OCI-M1 (cell line): ENCODE measurements at places on chromosomes 1 and 21.

GRCh38 chr21:25062061-25062460 lies 545.2 kb downstream of the MRPL39 start:
- DNase-seq, result no peak

DNA sequence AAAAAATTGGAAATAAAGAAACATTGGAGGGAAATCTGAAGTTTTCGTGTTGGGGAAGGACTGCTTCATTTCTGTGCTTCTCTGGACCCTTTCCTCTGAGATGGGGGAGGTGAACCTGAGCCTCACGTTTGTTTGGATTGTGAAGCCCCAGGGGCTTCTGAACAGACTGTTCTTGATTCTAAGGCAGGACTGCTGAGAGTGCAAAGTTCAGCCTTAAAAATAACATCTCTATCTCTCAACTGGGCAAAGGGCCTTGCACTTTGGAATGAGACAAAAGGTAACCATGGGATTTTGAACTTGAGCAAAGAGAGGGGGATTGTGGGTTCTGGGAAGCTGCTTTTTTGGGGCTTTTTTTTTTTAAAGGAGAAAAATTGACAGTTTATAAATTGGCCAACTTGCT lies 45.0 kb downstream of the GPR88 start:
- no peak for DNase-seq

GRCh38 chr1:205484985-205485967 lies 19.2 kb upstream of the CDK18 start:
- peak; percentile 85 for DNase-seq

DNA sequence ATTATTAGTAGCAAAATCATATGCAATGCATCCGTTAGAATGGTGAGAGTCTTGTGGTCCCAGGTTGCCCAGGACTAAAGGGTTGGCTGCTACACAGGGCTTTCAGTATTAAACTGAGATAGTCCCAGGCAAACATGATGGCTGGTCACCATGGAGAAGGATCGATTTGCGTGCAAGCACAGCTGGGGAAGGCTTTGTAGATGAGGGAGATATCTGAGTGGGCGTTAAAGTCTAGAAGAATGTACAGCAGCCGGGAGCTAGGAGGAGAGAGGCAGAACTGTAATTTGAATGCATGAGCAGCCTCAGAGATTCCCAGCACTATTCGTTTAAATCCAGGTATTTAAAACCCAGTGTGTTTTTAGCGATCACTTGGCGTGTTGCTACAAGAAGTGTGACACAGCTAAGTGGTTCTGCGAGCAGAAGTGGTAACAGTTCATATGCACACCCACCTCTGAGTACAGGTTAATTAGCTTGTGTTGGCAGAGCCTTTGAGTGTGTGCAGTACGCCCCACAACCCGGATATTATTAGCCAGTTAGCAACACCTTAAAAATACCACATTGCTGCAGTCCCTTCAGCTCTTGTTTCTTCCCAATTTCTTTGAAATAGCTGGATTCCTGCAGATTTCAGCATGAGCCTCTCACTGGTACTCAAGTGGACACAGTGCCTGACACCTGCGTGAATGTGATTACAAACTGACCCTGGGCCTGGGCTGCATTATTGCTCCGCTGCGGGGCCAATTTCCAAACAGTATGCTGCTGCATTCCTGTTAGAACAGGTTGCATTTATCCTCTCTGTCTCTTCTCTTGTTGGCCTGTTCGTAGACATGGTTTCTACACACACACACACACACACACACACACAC lies 67.2 kb upstream of the SCAF4 start:
- no peak for DNase-seq

DNA sequence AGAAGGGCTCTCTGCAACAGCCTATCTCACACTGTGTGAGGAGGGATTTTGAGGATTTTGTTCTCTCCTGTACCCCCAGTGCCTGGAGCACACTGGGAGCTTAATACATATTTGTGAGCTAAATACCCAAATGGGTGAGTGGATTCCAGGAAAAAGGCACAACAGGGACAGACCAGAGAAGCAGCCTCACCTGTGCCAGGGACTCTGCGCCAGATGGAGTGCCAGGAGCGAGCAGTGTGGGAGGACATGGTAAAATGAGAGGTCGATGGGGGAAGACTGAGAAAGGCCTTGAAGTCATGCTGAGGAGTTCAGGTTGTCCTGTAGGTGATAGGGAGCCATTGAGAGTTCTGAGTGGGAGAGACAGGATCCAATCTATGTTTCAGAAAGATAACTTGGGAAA lies 11.0 kb upstream of the KCNA2 start:
- DNase-seq, result no peak

- no peak for DNase-seq
Observed at GRCh38 chr1:183467687-183468086, 4.6 kb upstream of the SMG7 start.

GRCh38 chr1:20109223-20109856 lies 10.0 kb downstream of the PLA2G2D start:
- no peak for DNase-seq

DNA sequence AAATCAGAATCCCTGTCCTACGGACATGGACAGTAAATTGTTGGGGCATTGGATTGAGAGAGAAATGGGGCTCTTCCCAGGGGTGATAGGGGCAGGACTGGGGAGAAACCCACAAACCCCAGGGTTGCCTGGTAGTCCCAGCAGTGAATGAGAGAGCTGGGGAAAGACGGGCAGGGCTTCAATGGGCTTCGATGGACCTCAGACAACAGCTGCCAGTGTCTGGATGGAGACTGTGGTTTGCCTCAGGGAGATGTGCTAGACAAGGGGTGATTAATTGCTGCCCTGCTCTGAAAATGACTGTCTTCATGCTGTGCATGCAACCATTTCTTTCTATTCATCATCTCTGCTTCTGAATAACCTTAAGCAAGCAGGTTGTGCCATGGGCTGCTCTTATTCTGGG lies 7.4 kb downstream of the GPR25 start:
- DNase-seq, result no peak

GRCh38 chr1:2991753-2992495 lies 29.3 kb upstream of the ACTRT2 start:
- no peak for DNase-seq

GRCh38 chr1:203410182-203410900 lies 59.4 kb upstream of the FMOD start:
- DNase-seq, result no peak

DNA sequence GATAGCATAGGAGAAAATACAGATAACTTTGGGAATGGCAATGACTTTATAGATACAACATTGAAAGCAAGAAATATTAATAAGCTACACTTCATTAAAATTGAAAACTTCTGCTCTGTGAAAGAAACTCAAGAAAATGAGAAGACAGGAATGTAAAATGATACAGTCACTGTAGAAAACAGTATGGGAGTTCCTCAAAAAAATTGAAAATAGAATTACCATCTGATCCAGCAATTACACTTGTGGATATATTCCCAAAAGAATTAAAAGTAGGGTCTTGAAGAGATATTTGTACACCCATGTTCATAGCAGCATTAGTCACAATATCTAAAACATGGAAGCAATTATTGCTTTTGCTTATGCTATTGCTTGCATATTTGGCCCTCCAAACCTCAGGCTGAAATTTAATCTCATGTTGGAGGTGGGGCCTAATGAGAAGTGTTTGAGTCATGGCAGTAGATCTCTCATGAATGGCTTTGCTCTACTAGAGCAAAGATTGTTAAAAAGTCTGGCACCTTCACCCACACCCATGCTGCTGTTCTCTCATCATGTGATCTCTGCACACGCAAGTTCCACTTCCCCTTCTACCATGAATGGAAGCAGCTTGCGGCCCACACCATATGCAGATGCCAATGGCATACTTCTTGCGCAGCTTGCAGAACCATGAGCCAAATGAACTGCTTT lies 15.3 kb upstream of the AHCYL1 start:
- DNase-seq, result peak; percentile 32

DNA sequence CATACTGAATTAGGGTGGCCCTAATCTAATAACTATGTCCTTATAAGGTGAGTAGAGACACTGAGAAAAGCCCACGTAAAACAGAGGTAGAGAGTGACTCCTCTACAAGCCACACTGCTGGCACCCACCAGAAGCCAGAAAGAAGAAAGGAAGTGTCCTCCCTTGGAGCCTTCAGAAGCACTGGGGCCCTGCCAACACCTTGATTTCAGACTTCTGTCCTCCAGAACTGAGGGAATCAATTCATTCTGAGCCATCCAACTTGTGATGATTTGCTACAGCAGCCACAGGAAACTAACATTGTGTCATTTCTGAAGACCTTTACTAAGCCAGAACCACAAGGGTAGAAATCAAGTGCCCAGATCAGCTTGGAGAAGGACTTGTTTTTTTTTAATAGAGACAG lies 15.0 kb downstream of the GNB1 start:
- DNase-seq, result no peak

- DNase-seq, result no peak
Observed at GRCh38 chr21:29092102-29092959, 18.9 kb upstream of the CCT8 start.

DNA sequence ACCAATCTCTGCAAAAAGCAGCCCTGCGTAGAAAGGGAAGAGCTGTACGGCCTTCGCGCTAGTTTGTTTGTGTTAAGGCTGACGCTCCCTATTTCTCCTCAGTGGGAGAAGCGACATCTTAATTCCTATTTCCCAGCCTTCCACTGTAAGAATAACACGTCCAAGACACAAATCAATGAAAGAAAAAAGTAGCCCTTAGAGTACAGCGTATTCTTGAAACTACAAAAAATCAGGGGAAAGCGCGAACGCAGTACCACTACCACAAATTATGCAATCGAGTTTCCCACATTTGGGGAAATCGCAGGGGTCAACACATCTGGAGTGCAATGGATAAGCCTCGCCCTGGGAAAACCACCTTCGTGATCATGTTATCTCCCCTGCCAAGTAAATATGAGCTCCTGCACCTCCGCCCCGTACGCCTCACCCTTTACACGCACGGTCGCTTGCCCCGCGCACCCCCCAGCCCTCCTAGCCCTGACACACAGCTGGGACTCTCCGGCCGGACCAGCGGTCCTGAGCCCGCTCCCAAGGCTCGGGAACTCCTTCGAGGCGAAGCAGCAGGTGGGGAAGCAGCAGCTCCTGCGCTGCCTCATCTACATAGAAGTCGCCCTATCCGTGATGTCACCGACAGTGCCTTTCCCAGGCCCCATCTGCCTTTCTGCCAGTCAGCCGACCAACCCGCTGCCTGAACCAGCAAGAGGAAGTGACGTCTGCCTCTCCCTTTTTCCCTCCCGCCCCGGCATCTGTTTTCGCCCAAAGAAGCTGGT lies 94.7 kb downstream of the PPIAL4G start:
- DNase-seq, result peak; percentile 98

DNA sequence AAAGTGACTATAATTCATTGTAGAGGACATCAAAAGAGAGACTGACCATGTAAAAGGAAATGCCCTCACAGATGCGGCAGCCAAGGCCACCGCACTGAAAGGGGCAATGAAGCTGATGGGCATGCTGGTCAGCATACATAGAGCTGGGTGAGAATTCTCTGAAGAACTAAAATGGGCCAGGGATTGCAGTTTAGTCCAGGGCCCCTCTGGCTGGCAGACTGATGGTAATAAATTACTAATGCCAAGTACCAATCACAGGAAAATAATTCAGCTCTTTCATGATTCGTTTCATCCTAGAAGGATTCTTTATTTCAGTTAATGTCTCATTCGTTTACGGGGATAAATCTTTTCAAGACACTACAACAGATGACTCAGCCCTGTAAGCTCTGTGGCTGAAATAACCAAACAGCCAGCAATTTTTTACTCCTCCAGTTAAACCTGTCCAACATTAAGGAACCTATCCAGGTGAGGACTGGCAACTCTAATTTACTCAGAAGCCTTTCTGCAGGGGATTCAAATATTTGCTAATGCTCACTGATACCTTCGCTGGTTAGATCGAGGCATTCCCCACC lies 56.9 kb upstream of the MAP1LC3C start:
- DNase-seq, result no peak

GRCh38 chr21:33232291-33233034 lies 2.7 kb downstream of the IFNAR2 start:
- DNase-seq, result peak; percentile 75

DNA sequence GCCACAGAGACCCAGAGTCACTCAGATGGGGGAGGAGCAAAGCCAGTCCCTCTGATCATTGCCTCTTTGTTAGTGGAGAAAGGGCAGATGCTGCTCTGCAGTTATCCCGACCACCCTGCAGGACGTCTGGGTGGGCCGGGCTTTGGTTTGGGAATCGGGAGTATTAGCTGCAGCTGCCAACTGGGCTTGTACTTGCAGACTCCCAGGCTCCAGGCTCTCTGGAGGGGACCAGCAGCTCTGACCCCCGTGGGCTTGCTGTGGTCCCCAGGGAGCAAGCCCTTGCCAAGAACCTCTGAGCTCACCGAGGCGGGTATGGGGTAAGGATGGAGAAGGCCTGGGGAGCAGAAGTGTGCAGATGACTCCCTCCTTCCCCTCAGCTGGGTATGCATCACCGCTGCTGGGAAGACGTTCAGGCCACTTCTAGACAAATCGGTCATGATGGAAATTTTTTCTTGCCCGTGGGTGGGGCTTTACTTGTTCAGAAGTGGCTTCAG lies 21.6 kb downstream of the MAPKAPK2 start:
- DNase-seq, result no peak

GRCh38 chr1:56644919-56645676 lies at the start of gene PRKAA2:
Gene PRKAA2, plus strand, starts transcription at chr1:56645314. Its CDS starts 74 bp downstream, at chr1:56645388.
- DNase-seq, result no peak

DNA sequence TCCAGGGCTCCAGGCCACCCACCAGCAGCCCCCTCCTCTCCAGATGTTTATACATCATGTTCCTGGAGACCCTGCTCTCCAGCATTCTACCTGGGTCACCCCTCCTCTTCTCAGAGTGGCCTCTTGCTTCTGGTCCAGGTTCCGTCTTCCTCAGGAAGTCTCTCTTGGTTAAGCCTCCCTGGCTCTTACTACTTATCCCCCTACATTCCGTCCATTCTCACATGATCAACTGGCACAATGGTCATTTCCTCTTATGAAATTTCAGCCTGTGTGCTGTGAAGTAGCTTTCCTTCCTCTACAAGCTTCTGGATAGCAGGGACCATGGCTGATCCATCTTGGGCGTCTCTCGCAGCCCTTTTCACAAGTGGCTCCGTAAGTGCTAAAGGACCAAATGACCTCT lies 33.9 kb upstream of the ATP2B4 start:
- DNase-seq, result no peak

DNA sequence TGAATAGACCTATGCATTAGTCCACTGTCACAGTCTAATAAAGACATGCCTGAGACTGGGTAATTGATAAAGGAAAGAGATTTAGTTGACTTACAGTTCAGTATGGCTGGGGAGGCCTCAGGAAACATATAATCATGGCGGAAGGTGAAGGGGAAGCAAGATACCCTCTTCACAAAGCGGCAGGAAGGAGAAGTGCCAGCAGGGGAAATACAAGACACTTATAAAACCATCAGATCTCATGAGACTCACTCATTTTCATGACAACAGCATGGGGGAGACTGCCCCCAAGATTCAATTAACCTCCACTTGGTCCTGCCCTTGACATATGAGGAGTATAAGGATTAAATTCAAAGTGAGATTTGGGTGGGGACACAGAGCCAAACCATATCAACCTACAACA lies 59.4 kb downstream of the CAPN9 start:
- no peak for DNase-seq

- no peak for DNase-seq
Observed at GRCh38 chr1:64932962-64933295, 33.4 kb downstream of the JAK1 start.

- peak; percentile 38 for DNase-seq
Observed at GRCh38 chr1:77514921-77515776, 167.3 kb downstream of the ZZZ3 start.

GRCh38 chr1:116667575-116668105 lies at the start of gene IGSF3:
Gene IGSF3, minus strand, starts transcription at chr1:116667733. Its CDS starts 1,407 bp downstream, at chr1:116666326.
- DNase-seq, result peak; percentile 81
